ENCODE measurements at places on chromosomes 3 and 15. TPM values are rescaled to one million over a fixed set of nuclear protein-coding genes. Genes with fewer than 3 reads are reported as not detected.

The FAIM gene
- total RNA-seq, result 11.5 TPM

The PPP1R2 gene
- total RNA-seq, result 39.2 TPM

The GPR149 gene
- total RNA-seq, result not detected

The ANKUB1 gene
- not detected for total RNA-seq

The COL6A6 gene
- total RNA-seq, result 0.02 TPM

The SLC12A8 gene
- 3.7 TPM for total RNA-seq
